Esophagus squamous epithelium (tissue), 5 donors: ENCODE measurements at places on chromosomes 4 and X. TPM values are rescaled to one million over a fixed set of nuclear protein-coding genes. Genes with fewer than 3 reads are reported as not detected.

Gene RBMXL3
- not detected for total RNA-seq

Gene FRYL
- total RNA-seq, result 26.1 TPM

Gene BEND2
- total RNA-seq, result not detected

Gene H2BW1
- not detected for total RNA-seq

Gene BANK1
- total RNA-seq, result 1.2 TPM

Gene KLHL15
- 7.0 TPM for total RNA-seq

Gene SHOX
- total RNA-seq, result not detected

Gene VCX2
- not detected for total RNA-seq

Gene CTAG1B
- total RNA-seq, result not detected

Gene ASB9
- total RNA-seq, result 0.15 TPM

GRCh38 chrX:39409246-39409917 lies 608.1 kb downstream of the MID1IP1 start:
- DNase-seq, result no peak

- DNase-seq, result no peak
These were observed 90.5 kb upstream of the ZNF827 start for GRCh38 chr4:146029147-146029546.

- DNase-seq, result no peak
These were observed 44.0 kb upstream of the CT47C1 start for GRCh38 chrX:119028733-119029330.

DNA sequence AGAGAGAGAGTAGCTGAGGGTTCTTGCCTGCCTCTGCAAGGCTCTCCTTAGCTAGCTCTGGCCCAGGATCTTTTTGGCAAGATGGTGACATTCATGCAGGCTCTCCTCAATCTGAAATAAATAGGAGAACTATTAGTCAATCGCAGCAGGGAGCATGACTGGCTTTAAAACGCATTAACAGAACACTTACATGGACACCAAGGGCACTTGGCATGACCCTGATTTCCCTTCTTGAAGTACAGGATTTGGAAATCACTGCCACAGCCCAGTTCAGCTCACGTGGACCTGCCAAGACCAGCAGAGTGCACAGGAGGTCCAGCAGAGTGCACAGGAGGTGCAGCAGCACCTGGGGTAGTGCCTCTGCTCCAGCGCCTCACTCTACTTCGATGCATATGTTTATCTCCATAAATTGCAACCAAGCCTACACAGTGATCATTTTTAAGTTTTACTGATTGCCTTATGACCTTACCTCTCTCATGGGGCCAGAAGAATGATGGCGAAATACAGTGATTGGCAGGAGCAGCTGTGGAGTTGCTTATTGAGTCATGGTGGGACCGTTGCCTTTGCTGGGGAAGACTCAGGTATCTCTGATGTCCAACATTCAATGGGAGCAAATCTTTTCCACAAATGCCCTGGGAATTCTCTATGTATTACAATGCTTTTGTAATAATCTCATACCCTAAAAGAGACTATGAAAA lies 122.4 kb downstream of the SYNPO2 start:
- no peak for DNase-seq

GRCh38 chrX:106599411-106599810 lies 12.4 kb upstream of the RADX start:
- no peak for DNase-seq

GRCh38 chr4:89324671-89325070 lies 17.1 kb upstream of the GPRIN3 start:
- no peak for DNase-seq

DNA sequence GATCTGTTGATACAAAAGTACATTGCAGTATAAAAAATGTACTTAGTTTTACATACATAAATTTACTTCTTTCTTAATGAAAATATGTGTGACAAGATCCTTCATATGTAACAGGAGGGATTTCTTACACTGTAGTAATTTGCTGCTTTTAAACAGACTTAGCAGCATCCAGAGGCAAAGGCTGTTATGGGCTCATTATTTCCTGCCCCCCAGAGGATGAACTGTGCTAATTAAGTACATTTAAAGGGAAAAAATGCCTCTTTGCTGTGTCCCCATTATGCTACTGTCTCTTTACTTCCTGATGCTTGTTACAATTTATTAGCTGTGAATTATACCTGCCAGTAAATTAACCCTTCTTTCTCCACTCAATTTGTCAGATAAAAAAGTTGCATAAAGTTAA lies 47.1 kb downstream of the NDST3 start:
- no peak for DNase-seq

GRCh38 chrX:20294957-20295356 lies 28.2 kb upstream of the RPS6KA3 start:
- no peak for DNase-seq

DNA sequence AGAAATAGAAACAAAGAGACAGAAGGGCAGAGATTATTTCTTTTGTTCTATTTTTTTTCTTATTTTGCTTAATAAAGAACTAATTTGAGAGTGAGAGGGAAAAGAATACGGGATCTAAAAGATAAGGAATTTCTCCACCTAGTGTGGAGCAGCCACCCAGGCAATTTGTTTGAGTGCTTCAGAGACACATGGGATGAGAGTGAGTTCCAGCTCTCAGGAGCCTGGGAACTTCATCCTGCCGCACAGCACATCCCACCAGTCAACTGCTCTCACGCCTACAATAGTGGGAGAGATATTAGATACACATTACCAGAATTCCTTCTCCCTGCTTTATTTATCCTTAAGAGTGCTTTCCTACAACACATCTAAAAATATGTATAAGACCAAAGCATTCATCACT lies 946.4 kb downstream of the PDHA2 start:
- DNase-seq, result no peak

DNA sequence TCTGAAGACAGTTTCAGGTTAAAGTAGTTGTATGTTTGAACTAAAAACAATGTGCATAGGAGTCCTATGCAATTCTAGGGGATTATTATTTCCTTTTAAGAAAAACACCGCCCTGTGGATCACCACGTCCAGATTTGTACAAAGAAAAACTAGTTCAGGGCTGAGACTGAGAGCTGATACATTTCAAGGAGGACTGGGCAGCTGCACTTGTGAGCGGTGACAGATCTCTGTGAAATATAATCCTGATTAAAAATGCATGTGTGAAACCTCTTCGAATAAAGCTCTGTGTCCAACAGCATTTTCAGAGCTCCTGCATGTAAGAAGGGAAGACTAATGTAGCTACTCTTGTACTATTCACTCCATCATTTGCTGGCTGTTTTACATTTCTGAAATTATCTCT lies 365.8 kb upstream of the PITX2 start:
- DNase-seq, result no peak

- no peak for DNase-seq
These were observed 3.6 kb upstream of the CXCL1 start for GRCh38 chr4:73865431-73866096.

DNA sequence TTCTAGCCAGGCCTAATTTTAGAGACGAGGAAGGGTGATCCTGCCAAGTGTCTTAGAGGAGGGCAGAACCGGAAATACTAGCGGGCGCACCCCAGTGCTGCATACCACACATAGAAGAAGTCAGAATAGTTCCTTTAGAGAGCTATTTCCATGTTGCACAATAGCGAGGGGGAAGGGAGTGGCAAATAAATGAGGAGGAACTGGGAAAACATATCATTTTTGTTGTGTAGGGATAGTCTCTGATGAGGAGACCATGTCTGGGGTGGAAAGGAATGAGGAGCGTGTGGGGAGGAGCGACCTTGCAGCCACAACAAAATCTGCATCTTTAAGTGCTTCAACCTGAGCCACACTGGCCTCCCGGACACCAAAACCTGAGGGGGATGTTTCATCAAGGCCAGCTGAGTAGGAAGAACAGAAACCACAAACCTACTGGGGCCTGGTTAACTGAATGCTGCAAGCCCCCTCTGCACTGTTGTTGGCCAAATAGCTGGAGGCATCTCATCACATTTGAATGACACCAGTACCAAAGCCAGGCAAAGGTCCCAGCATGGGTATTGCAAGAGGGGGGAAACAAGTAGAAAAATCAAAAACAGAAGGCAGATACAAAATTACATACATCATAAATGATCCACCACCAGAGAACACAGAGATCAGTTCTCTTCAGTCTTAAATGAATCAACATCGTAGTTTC lies 26.7 kb upstream of the C1QTNF7 start:
- DNase-seq, result no peak

GRCh38 chr4:115126491-115126890 lies 13.1 kb upstream of the NDST4 start:
- DNase-seq, result no peak

GRCh38 chrX:10111364-10112148 lies 45.2 kb upstream of the CLCN4 start:
- DNase-seq, result no peak

- no peak for DNase-seq
These were observed 99.6 kb upstream of the SORBS2 start for GRCh38 chr4:185911556-185912064.

GRCh38 chr4:55169352-55169961 lies 44.1 kb upstream of the KDR start:
- no peak for DNase-seq

DNA sequence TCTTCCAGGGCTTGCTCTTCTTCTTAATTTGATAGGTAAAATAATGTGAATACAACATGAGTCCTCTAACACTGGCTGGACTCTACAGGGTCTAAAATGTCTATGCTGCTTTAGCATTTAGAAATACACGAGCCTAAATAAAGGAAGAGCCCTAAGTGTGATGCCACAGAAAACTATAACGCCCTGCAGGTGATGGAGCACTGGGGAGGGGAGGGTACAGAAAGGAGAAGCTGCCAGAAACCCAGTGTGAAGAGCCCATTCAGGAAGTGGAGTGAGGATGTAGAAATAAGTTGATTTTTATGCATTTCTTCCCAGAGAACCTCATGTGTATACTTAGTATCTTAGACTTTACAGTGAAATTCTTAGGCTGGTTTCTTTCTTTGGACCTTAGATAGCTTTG lies 83.4 kb downstream of the TNIP2 start:
- DNase-seq, result no peak

DNA sequence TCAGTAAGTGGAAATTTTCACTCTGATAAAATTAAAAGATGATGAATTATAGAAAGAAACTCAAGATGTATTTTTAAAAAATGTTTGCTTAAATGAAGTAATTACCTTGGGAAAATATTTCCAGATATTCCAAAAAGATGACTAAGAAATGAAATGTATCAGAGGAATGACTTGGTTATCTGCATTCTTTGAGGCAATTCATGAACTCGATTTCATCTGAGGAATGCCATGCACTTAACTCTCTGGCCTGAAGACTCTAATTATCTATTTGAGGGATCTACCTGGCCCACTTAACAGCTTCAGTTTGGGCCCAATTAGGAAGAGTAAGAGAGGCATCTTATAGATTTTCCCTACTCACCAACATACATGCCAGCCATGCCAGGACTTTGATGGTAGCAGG lies 182.3 kb downstream of the INPP4B start:
- DNase-seq, result no peak

DNA sequence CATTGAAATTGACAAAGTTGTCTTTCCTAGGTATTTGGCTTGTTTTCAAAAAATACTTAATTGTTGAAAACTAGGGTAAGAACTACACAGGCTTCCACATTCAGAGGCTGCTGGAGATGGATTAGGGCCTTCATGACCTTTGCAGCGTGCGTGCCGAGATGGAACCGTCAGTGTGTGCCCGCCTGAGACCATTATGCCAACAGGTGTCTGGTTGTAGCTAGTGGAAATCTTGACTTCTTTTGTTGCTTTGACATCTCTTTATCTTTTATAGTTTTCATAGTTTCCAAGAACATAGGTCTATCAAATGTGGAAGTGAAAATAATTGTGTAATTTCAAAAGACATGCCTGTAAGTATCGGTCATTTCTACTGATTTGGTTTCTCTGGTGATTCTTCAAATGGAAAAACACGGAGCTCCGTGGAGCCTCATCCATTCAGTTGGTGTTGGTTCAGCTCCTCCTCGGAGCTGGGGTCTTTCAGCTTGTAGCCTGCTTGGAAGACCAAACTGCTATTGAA lies 38.9 kb upstream of the CLCN4 start:
- no peak for DNase-seq

GRCh38 chr4:101022151-101023024 lies 324.9 kb downstream of the PPP3CA start:
- no peak for DNase-seq

DNA sequence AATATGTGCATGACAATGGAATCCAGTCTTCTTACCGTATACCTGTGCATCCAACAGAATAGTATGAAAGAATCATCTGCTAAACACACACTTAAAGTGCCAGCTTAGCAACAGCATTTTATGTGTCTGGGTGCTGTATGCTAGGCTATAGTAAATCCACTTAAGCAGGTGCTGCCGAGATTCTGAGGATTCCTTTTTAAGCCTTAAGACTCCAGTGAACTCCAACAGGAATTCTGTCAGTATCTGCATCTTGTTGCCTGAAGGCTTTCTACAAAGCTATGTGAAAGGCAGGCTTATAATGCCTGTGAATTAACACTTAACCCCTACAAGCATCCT lies 1076.4 kb upstream of the PABPC4L start:
- no peak for DNase-seq

- no peak for DNase-seq
These were observed 112.4 kb downstream of the BMPR1B start for GRCh38 chr4:94870146-94870545.

GRCh38 chr4:2415881-2416563 lies 2.4 kb downstream of the ZFYVE28 start:
- DNase-seq, result no peak

DNA sequence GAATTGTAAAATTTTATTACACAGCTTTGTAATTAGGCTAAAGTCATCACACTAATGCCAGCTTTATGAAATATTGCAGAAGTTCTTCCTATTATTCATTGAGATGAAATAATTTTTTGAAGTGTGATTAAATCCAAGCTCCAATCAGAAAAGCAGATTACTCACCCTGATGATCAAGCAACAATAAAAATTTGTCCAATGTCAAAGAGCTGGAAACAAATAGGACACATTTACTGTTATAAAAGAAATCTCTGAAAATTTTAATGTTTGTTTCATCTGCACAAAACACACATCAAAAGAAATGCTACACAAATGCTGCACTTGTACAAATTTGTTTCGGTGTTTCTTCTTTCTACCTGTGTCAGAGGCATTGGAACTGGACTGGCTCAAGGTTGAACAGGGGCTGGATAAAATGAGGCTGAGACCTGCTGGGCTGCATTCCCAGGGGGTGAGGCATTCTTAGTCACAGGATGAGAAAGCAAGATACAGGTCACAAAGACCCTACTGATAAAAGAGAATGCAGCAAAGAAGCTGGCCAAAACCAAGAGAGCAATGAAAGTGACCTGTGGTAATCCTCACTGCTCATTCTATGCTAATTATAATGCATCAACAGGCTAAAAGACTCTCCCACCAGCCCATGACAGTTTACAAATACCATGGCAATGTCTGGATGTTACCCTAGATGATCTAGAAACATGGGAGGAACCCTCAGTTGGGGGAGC lies 78.3 kb downstream of the GASK1B start:
- no peak for DNase-seq

- no peak for DNase-seq
These were observed 53.2 kb downstream of the MAML3 start for GRCh38 chr4:140100771-140101170.
